ENCODE measurements at places on chromosomes 5 and 9. TPM values are rescaled to one million over a fixed set of nuclear protein-coding genes. Genes with fewer than 3 reads are reported as not detected.

DNA sequence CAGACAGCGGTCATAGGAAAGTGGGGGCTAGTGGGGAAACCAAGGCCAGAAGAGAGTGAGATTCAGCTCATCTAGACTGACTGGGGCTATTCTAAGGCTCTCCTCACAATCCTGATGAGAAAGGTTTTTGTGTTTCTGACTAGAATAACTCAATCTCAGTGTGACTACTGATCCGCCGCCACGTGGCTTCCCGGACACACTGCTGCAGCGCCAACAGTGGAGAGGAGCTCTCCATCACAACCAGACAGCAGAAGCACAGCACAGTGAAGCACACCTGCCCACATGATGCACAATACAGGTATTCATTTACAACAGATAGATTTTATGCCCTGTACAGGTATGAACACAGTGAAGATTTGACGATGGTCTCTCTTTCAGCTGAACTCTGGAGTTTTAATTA lies 25.4 kb downstream of the NREP start:
- peak overlapping the region; percentile 93 for H3K27ac ChIP-seq
- no peak overlapping the region for H3K4me3 ChIP-seq

- H3K27ac ChIP-seq = no peak overlapping the region
- no peaks in the 10 kb centered on the region for H3K27me3 ChIP-seq
- DNase-seq = no peak
- H3K36me3 ChIP-seq = no peaks in the 10 kb centered on the region
Observed at GRCh38 chr5:3297853-3298252, 297.8 kb upstream of the IRX1 start.

DNA sequence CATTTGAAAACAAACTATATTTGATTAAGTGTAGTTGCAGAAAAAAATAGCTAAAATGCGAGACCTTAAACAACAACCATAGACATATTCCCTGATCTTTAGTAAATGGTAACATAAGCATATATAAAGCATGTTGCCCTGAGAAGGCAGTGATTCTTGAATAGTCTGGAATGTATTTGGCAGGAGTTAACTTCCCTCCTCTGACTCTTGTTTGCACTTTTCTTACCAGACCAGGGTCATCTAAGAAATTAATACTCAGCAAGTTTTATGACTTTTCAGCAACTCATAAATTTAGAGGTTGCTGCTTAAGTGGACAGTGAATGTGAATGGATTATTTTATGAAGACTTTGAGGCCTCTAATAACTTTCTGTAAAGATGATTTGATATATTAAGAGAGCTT lies 55.3 kb upstream of the NUDT12 start:
- H3K27me3 ChIP-seq = no peaks in the 10 kb centered on the region
- H3K36me3 ChIP-seq = no peaks in the 10 kb centered on the region
- DNase-seq = no peak
- H3K4me1 ChIP-seq = no peaks in the 10 kb centered on the region
- H3K4me3 ChIP-seq = no peak overlapping the region

Gene EGFL7
- total RNA-seq = 13.7 TPM

GRCh38 chr5:78527925-78528324 lies 120.6 kb downstream of the LHFPL2 start:
- no peaks in the 10 kb centered on the region for H3K27me3 ChIP-seq
- H3K4me1 ChIP-seq = peaks cover 52% of the 10 kb centered on the region
- peak; percentile 47 for DNase-seq
- peak overlapping the region; percentile 97 for H3K27ac ChIP-seq
- H3K4me3 ChIP-seq = 0 out of 2 replicates have a peak overlapping the region, but pooled peaks have one; percentile 25

DNA sequence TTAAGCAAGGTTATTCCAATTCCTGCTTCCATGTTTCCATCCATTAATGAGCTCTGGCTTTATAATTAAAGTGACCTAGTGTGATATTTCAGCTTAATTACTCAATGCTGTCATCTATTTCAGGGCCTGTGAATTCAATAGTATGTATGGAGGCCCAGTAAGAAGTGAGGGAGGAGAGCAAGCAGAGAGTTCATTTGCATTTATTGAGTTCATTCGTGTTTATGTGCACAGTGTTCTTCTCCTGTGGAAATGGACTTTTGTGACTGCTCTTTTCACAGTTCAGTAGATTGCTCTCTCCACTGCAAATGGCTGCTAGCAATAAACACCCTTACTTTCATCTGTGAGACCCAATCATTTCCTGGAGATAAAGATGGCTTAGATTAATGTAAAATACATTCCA lies 130.9 kb downstream of the CEMIP2 start:
- H3K4me1 ChIP-seq = no peaks in the 10 kb centered on the region
- no peak overlapping the region for H3K27ac ChIP-seq
- no peaks in the 10 kb centered on the region for H3K27me3 ChIP-seq
- H3K36me3 ChIP-seq = no peaks in the 10 kb centered on the region
- H3K4me3 ChIP-seq = no peak overlapping the region

- H3K4me3 ChIP-seq = no peak overlapping the region
- H3K4me1 ChIP-seq = peaks cover 32% of the 10 kb centered on the region
- peak; percentile 89 for DNase-seq
- H3K27me3 ChIP-seq = no peaks in the 10 kb centered on the region
- peaks cover 33% of the 10 kb centered on the region for H3K36me3 ChIP-seq
Observed at GRCh38 chr9:35553670-35554543, 51.2 kb upstream of the TESK1 start.

Gene GCNT4
- 2.8 TPM for total RNA-seq

DNA sequence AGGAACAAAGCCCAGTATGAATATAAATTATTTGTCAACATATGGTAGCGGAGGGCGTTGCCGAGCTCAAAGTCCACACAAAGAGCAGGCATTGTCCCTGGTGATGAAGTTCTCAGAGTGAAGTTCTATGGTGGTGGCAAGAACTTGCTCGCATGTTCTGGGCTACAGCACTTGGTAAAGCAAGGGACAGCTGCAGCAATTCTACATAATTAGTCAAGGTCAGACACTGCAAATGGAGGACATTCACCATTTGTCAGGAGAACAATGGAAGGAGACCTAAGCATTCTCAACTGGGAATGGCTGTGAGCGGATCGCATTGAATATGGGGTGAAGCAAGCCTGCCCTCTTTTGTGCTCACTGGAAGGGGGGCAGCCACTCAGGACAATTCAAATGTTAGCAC lies 503.8 kb upstream of the ADAMTS16 start:
- DNase-seq = no peak
- H3K4me3 ChIP-seq = no peak overlapping the region
- H3K36me3 ChIP-seq = no peaks in the 10 kb centered on the region
- H3K27ac ChIP-seq = no peak overlapping the region

DNA sequence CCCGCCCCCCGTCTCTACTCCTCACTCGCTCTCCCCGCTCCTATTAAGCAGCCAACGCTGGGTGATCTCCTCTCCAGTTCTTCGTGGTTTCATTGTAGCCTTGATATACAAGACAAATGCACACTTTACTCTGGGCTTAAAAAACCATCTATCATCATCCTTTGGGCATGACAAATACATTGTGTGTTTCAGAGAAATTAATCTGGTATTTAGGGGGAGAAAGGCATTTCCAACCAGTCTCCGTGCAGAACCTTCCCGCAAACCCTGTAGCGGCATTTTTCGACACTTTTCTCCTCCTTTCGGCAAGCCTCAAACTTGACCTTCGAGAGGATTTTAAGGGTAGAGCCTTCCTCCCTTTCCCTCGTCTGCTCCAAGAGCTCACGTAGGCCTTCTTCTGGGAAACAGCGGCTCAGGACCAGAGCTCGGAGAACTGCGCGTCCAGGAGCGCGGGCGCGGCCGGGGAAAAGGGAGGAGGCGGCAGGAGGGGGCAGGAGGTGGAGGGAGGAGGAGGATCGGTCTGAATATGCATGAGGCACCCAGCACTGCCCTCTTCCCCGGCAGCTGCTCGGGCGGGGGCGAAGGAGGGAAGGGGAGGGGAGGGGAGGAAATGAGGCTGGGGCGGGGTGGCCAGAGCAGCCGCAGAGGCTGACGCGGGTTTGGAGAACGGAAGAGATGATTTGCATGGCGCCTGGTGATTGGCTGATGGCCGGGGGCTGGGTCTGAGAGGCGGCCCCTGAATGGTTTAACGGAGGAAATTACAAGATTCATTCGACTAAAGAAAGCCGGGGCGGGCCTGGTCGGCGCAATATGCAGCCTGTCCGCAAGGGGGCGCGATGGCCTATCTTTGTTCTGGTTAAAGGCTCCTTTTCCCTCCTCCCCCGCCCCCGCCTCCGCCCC lies 127.5 kb downstream of the TMEM161B start:
- no peaks in the 10 kb centered on the region for H3K36me3 ChIP-seq
- H3K4me3 ChIP-seq = peak overlapping the region; percentile 74
- DNase-seq = peak; percentile 97
- peaks cover 8% of the 10 kb centered on the region for H3K4me1 ChIP-seq

DNA sequence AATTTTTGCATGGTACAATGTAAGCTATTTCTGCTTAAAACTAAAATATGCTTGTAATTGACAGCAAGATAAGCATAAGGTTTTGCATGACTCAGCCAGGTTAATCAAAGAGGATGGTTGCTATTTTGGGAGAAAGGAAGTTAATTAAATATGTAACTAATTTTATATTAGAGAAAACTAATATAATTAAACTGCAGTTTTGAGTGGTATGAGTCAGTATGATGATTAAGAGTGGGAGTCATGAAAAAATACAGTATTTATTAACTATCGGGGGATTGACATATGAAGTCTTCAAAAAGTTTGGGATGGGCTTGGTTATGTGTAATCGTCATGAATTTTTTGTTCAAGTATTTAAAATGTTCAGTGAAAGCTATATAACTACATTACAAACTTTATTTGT lies 54.0 kb upstream of the CDK20 start:
- H3K36me3 ChIP-seq = no peaks in the 10 kb centered on the region
- H3K27me3 ChIP-seq = no peaks in the 10 kb centered on the region
- DNase-seq = no peak
- 0 out of 2 replicates have a peak, but pooled peaks cover 5% of the 10 kb centered on the region for H3K4me1 ChIP-seq

Gene CDH9
- not detected for total RNA-seq

GRCh38 chr5:135432113-135432512 lies 15.0 kb downstream of the DCANP1 start:
- no peak overlapping the region for H3K27ac ChIP-seq
- H3K36me3 ChIP-seq = no peaks in the 10 kb centered on the region

GRCh38 chr9:135308821-135309762 lies 170.5 kb upstream of the PPP1R26 start:
- H3K4me1 ChIP-seq = no peaks in the 10 kb centered on the region
- H3K4me3 ChIP-seq = no peak overlapping the region
- DNase-seq = no peak
- no peak overlapping the region for H3K27ac ChIP-seq

- H3K36me3 ChIP-seq = no peaks in the 10 kb centered on the region
- peaks cover 10% of the 10 kb centered on the region for H3K4me1 ChIP-seq
Observed at GRCh38 chr9:108270051-108270450, 585.7 kb downstream of the ACTL7B start.

Gene CDC20B
- not detected for total RNA-seq

Gene ATP10B
- not detected for total RNA-seq

GRCh38 chr9:117772960-117773359 lies 68.8 kb downstream of the TLR4 start:
- H3K36me3 ChIP-seq = no peaks in the 10 kb centered on the region
- peaks cover 7% of the 10 kb centered on the region for H3K4me1 ChIP-seq
- DNase-seq = peak; percentile 77
- no peak overlapping the region for H3K27ac ChIP-seq
- no peaks in the 10 kb centered on the region for H3K27me3 ChIP-seq

DNA sequence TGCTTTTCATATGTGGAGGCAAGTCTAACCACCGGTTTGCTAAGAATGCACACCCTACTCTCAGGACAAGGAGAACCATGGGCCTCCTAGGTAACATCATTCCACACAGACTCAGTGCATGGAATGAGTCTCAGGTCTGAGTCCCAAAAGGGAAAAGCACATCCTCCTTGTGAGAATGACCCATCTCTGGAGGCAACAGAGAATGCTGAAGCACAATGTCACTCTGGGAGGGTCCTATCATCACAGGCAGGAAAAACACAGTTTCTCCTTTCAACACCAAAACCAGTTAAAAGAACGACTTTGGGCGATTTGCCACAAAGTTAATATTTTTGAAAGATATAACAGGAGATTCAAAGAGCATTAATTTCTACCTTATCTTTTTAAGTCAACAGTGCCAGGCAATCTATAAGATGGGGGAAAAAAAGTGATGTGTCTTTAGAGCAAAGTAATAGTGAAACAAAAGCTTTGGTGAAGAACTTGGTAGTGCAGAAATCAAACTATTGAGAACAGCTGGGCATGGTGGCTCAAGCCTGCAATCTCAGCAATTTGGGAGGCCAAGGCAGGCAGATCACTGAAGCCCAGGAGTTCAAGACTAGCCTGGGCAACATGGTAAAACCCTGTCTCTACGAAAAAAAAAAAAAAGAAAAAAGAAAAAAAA lies 97.3 kb downstream of the OXCT1 start:
- H3K4me1 ChIP-seq = no peaks in the 10 kb centered on the region
- DNase-seq = peak; percentile 40
- no peak overlapping the region for H3K27ac ChIP-seq

Gene PCDHA11
- not detected for total RNA-seq

Gene NXNL2
- 3.1 TPM for total RNA-seq

- no peaks in the 10 kb centered on the region for H3K36me3 ChIP-seq
- H3K27ac ChIP-seq = no peak overlapping the region
- no peaks in the 10 kb centered on the region for H3K4me1 ChIP-seq
- no peaks in the 10 kb centered on the region for H3K27me3 ChIP-seq
- H3K4me3 ChIP-seq = no peak overlapping the region
Observed at GRCh38 chr5:164000241-164000640, 494.8 kb downstream of the MAT2B start.

Gene RBM22
- total RNA-seq = 25.8 TPM

DNA sequence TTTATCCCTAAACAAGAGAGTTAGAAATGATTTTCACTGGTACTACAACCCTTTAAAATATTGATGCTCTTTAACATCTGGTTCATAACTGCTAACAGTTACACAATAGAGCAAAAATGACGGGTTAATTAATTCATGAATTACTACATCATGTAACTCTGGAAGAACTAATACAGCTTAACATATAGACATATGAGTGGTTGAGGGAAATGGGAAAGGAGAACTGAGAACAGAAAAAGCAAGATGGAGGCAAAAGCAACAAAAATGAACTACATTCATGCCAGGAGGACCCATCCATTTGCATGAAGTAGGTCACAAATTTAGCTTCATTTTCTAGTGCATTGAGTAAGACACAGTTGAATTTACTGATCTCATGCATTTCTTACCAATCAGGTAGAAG lies 61.8 kb downstream of the C9 start:
- H3K4me1 ChIP-seq = no peaks in the 10 kb centered on the region
- no peak overlapping the region for H3K27ac ChIP-seq
- no peaks in the 10 kb centered on the region for H3K27me3 ChIP-seq
- H3K4me3 ChIP-seq = no peak overlapping the region

DNA sequence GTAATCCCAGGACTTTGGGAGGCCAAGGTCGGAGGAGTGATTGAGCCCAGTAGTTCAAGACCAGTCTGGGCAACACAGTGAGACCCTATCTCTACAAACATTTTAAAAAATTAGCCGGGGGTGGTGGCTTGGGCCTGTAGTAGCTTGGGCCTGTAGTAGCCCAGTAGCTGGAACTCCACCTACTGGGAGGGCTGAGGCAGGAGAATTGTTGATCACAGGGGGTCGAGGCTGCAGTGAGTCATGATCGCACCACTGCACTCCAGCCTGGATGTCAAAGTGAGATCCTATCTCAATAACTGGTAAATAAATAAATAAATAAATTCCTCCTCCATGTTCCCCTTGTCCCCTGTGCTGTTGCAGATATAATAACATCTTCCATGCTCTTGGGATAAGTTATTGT lies 14.3 kb downstream of the VCAN start:
- H3K4me1 ChIP-seq = peaks cover 12% of the 10 kb centered on the region
- H3K4me3 ChIP-seq = no peak overlapping the region
- peaks cover 39% of the 10 kb centered on the region for H3K36me3 ChIP-seq
- no peak for DNase-seq
- no peaks in the 10 kb centered on the region for H3K27me3 ChIP-seq
- no peak overlapping the region for H3K27ac ChIP-seq

Measured in GM23248 (cell line).